ENCODE measurements at places on chromosomes 7 and 10.

DNA sequence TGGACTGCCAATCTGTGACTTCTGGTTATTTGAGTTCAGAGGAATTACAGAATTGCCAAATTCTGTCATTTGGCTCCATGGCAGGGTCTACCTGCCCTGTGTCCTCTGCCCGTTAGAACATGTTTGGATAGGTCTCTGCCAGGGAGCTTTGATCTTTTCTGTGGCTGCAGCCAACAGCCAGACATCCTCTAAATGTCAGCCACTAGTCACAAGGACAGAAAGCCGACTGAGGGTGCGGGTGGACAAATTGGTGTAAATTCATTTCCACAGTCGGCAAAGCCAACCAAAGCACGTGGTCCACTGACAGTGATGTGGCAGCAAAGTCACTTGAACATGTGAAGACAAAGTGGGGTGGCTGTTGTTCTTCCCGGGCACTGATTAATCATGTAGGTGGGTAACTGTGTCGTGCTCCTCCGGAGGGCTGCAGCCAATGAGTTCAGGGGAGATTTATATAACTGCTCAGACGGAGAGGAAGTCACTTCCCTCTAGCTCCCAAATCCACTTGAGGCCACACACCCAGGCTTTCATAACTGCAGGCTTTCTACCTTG lies 26.7 kb upstream of the CAMK1D start:
- no peak for DNase-seq

- peak; percentile 27 for DNase-seq
These were observed 699.1 kb downstream of the SUGCT start for GRCh38 chr7:40833888-40834234.

DNA sequence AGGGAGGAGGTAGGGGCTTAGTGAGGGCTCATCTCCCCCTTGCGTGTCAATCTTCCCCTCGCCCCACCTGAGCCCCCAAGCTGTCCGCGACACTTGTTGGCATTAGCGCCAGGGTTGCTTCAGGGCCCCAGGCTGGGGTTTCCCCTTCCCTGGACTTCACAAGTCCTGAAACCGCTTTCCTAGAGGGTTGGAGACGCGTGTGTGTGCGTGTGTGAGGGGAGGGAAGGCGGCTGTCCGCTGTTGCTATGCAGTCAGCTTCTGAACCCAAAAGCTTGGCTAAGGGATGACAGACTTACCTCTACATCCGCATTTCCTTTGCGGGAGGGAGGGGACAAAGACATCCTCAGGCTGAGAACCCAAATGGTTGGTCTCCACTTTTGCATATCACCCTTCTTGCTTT lies 803 bp downstream of the GOLGA7B start:
- DNase-seq, result no peak

- no peak for DNase-seq
These were observed 92.8 kb upstream of the LANCL2 start for GRCh38 chr7:55272328-55272727.

- no peak for DNase-seq
These were observed 790.6 kb upstream of the AUTS2 start for GRCh38 chr7:68807666-68808065.

DNA sequence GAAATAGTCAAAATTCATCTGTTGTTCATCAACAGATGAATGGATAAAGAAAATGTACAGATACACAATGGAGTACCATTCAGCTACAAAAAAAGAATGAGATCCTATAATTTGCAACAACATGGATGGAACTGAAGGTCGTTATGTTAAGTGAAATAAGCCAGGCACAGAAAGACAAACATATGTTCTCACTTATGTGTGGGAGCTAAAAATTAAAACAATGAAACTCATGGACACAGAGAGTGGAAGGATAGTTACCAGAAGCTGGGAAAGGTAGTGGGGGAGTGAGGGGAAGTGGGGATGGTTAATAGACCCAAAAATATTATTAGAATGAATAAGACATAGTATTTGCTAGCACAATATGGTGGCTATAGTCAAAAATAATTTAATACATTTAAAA lies 70.0 kb upstream of the KCNMA1 start:
- no peak for DNase-seq

- no peak for DNase-seq
These were observed 181.6 kb downstream of the NXPH1 start for GRCh38 chr7:8615019-8615418.

- DNase-seq, result no peak
These were observed 15.6 kb upstream of the SERPINE1 start for GRCh38 chr7:101111261-101111660.

DNA sequence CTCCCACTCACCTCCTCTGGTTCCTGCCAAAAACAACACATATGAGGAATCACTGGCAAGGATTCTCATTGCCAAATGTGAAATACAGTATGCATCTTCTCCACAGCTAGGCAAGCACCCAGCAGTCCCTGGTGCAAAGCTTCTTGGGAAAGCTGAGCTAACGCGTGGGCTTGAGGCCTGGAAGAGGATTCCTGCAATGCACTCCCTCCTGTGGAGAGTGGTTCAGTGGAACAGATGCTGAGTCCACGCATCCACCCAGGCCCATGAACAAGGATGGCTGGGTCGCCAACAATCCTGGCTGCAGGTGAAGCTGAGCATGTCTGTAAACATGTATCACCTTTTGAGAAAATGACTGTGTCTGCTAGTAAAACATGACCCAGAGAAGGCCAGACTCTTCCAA lies 113.2 kb upstream of the CHST15 start:
- DNase-seq, result no peak

GRCh38 chr10:22682237-22683139 lies 31.9 kb downstream of the PIP4K2A start:
- DNase-seq, result peak; percentile 25

- peak; percentile 84 for DNase-seq
These were observed 212.7 kb upstream of the ZNF804B start for GRCh38 chr7:88546808-88547207.

DNA sequence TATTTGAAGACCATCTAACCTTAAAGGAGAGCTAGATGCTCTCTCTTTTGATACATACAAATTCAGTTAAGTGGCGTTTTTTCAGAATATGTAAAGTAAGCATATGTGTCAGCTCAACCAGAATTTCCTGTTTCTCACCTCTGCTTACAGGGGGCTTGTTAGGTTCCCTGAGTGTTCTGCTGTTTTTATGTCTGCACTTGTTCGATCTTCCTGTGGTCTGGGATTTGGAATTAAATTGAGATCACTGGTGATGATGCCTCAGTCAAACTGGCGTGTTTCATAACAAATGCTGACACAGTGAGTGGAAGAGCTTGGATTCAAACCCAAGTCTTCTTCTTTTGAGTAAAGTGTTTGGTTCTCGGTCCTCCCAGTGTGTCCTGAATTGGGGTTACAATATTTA lies 348.3 kb upstream of the AKR1E2 start:
- DNase-seq, result no peak

GRCh38 chr10:90930971-90931871 lies 10.3 kb upstream of the ANKRD1 start:
- peak; percentile 56 for DNase-seq

GRCh38 chr7:152894295-152895170 lies 135.0 kb downstream of the ACTR3B start:
- peak; percentile 43 for DNase-seq

DNA sequence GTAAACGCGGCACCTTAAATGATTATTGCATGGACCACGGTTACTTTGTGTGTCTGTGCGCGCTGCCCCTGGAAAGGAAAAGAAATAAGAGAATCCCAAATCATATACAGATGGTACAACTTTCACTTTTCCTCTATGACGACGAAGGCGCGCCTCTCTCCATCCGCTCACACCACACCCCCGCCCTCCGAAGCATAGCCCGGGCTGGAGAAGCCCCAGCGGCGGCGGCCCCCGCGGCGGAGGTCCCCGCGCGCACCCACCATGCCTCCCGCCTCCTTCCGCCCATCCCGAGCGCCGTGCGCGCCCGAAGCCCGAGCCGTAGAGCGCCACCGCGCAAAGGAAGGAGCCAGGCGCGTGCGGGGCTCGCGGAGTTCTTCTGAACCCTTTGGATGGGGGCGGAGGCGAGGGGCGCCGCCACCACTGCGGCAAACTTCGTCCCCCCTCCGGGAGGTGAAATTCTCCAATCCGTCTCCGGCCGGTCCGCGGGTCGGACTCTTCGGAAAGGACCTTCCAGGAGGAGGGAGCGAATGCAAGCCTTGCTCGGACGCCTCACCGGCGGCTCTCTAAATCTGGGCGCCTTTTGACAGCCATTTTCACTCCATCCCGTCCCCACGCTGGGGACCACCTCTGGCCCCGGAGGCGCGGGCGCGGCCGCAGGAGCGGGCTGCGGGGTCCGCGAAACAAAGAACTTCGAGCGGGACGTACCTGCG lies 588 bp downstream of the GLI3 start:
- no peak for DNase-seq

DNA sequence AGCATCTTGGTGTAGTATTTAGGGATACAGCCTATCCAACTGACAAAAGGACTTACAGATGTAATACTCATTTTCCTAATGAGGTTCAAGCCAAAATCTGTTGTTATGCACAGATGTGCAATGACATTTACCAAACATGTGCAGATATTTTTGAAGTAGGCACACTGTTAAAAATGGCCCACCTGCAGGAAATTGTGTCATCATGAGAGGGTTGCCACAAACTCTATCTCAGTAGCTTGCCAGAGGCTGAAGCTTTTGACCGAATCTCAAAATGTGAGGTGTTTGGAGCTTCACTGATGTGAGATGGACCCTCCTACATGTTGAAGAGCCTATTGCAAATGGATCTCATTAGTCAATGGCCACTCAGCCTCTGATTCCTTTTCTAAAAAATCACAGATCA lies 89.7 kb upstream of the CSTF2T start:
- DNase-seq, result no peak

GRCh38 chr7:64045301-64046040 lies at the start of gene ZNF727:
Gene ZNF727 (plus strand): TSS chr7:64045434. CDS start chr7:64045622, 188 bp downstream.
- DNase-seq, result no peak

DNA sequence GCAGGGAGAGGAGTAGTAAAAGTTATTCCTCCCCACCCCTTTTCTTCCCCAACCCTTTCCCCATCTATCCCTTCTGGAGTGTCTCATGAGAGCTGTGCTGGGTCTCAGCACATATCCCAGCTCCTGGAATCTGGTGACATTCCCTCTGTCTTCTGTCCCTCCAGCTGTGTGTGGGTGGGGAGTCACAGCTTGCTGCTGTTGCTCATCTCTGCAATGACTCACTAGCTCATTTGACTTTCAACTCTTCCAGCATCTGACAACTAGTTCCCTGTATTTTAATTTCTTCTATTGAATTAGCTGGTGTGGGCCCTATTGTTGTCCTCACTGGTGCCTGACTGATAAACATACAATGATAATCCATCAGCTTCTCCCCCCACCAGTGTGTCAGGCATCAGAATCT lies 198.9 kb upstream of the AUTS2 start:
- DNase-seq, result no peak

- no peak for DNase-seq
These were observed 2.5 kb downstream of the FZD1 start for GRCh38 chr7:91266689-91267090.

DNA sequence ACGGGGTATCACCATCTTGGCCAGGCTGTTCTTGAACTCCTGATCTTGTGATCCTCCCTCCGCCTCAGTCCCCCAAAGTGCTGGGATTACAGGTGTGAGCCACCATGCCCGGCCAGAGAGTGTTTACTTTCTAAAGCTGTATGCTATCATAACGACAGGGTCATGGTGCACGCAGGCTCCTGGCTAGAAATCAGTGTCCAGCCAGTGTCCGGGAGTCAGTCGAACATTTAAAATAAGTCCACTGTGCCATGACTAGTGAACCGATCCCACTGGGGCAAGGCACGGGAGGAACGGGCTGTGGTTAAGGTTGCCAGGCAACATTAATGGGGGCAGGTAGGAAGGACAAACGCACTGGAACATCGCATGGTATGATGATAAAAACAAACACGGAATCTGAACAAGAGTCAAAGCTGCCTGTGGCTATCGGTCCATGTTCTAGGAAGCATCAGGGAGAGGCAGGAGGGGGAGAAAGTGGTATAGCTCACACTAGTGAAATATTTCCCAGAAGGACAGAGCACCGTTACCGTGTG lies 89.0 kb upstream of the SEPHS1 start:
- no peak for DNase-seq

GRCh38 chr10:4635388-4635787 lies 190.6 kb upstream of the AKR1E2 start:
- no peak for DNase-seq

DNA sequence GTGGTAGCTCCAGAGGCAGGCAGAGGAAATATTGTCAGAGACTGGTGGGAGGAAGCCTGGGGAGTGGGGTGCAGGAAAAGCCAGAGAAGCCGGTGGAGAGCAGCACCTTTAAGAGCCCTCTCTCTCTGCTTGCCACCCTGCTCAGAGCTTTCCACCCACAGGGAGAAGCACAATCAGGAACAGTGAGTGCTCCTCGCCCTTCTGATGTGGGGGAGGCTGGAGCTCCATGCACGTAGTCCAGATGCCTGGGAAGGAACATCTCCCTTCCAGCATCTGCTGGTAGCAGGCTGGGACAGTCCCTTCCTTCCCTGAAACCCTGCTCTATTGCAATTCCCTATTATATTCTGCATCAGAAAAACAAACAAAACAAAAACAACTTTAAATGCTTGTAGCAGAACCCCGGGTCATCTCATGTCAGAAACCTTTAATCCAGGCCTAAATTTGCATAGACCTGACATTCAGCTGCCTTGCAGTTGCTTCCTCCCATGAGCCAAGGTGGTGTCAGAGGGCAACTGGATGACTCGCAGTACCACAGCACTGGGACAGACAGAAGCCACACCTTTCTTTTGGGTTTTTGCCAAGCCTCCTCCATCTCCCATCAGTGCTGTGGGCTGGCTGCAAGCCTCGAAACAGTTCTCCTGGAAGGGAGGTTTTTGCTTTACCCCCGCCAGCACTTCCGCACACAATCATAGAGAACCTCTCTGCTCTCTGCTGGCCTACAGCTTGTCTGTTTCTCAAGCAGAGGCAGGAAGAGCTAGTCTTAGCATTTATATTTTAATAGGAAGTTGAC lies 13.1 kb downstream of the AVPI1 start:
- DNase-seq, result no peak

DNA sequence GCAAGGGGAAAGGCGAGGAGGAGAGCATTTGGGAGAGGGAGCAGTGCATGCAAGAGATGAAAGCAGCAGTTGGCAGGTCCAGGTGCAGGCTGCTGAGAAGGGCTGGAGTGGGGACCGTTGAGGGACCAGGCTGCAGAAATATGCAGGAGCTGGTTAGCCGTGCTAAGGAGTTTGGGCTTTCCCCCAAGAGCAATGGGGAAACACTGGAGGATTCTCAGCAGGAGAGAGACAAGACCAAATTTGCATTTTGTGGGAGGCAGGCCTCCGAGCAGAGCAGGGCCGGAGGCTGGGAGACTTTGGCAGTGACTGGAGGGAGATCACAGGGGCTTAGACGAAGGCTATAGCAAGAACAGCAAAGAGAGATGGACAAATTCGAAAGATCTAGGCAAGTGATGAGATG lies 11.8 kb downstream of the BTBD16 start:
- DNase-seq, result no peak

DNA sequence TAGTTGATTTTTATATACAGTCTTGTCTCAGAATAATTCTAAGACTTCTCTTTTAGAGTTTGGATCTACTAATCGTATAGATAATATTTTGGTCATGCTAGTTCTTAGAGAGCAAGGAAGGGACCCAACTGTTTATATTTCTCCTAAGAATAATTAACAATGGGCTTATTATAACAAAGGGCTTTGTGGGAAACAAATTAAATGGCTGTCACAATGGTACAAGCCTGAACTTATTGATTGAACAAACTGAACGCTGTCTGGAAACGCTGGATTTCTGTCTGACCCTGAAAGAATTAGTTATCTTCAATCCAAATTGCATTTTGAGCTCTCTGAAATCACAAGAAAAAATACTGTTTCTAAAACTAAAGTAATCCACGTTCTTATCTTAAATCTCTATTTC lies 56.8 kb downstream of the CSTF2T start:
- no peak for DNase-seq

- DNase-seq, result no peak
These were observed 9.7 kb downstream of the ZSCAN21 start for GRCh38 chr7:100059251-100059739.

- no peak for DNase-seq
These were observed 132.4 kb downstream of the CDK14 start for GRCh38 chr7:90728568-90728967.
